ENCODE measurements at places on chromosomes 7 and 10.
A peak's percentile ranks its signal among the peaks of the same experiment; 100 is the strongest.

DNA sequence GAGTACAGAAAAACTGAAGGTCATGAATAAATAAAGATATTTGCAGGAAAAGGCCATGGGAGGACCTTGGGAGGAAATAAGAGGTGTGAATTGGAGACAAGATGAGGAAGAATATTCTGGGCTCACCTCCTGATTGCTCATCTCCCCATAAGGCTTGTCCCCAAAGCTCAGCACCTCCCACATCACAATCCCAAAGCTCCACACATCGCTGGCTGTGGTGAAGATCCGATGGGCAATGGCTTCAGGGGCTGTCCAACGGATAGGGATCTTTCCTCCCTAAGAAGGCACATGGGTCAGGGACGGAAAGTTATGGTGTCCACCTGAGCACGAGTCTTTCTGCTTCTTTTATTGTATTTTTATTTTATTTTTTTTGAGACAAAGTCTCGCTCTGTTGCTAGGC, 12.9 kb downstream of the ZYX start:
- DNase-seq: no peak

DNA sequence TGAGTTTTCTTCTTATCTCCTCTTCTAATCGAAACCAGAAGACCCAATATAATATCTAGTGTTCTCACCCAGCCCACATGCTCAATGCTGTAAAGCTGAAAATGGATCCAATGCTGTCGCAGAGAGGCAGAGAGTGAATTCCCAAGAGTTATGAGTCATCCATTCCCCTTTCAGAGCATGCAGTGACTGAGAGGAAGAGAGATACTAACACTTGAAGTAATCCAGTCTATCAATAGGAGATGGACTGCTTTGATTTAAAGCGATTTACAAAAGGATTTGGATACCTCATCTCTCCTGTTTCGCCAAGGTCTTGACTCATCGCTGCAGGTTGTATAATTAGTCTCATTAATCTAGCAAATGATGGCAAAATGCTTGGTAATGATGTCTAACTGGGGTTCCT, 41.5 kb upstream of the PRKCQ start:
- DNase-seq: no peak

GRCh38 chr7:51705701-51706100, 389.1 kb upstream of the COBL start:
- DNase-seq: no peak

DNA sequence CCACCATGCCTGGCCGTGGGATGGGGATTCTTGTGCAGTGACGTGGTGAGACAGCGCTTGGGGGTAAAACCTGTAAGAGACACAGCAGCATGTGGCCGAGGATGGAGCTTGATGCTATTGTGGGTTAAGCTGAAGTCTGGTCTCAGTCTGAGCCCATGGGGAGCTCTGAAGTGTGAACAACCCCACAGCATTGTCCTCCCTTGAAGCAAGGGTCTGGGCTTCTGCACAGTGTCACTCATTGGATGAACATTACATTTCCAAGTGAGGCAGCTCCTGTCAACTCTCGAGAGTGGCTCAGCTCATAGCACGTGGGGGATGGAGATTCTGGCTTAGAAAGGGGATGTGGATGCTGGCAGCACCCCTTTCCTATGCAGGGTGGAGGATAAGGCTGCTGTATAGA, 32.2 kb upstream of the ZNF438 start:
- no peak for DNase-seq

DNA sequence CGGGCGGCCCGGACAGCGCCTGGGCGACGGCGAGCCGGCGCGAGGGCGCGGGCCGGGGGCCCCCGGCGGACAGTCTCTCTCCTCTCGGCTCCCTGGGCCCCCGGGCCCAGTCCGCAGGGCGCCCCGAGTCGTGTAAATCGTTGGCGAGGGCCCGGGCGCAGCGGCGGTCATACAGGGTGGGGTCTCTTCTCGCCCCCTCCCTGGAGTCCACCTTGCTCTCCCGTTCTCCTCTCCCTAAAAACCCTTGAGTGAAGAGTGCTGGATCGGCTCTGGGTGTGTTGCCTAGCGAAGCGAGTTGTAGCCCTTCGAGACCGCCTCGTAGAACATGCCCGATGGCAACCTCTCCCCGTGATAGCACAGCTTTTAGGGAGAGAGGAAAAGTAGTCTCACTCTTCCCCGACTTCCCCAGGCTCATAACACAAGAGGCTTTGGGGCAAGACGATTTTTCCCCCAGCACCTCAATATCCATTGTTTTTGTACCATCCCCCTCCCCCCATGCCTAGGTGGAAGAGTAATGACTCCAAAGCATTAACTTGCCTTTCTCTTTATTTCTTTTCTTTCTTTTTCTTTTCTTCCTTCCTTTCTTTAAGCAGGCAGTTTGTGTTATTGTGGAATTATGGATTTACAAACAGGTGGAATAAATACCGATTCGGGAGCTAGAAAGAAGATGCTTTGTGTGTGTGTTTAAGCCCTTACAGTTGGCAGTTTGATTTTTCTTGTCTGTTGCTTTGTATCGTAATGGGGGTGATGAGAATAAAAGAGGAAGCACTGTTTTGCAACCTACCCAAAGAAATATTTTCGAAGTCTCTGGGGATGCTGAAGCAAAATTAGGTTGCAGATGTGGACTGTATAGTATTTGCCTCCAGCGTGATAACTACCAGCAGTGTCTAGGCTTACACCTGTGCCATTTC, 822 bp downstream of the SHOC2 start:
- DNase-seq: no peak

GRCh38 chr10:123269675-123270074, 115.5 kb downstream of the BUB3 start:
- DNase-seq: no peak

GRCh38 chr7:40604601-40605438, 470.0 kb downstream of the SUGCT start:
- no peak for DNase-seq

- DNase-seq: no peak
Measured at GRCh38 chr7:26127411-26127810, 24.6 kb upstream of the NFE2L3 start.

GRCh38 chr7:7099584-7100014, 82.7 kb upstream of the C1GALT1 start:
- DNase-seq: no peak

DNA sequence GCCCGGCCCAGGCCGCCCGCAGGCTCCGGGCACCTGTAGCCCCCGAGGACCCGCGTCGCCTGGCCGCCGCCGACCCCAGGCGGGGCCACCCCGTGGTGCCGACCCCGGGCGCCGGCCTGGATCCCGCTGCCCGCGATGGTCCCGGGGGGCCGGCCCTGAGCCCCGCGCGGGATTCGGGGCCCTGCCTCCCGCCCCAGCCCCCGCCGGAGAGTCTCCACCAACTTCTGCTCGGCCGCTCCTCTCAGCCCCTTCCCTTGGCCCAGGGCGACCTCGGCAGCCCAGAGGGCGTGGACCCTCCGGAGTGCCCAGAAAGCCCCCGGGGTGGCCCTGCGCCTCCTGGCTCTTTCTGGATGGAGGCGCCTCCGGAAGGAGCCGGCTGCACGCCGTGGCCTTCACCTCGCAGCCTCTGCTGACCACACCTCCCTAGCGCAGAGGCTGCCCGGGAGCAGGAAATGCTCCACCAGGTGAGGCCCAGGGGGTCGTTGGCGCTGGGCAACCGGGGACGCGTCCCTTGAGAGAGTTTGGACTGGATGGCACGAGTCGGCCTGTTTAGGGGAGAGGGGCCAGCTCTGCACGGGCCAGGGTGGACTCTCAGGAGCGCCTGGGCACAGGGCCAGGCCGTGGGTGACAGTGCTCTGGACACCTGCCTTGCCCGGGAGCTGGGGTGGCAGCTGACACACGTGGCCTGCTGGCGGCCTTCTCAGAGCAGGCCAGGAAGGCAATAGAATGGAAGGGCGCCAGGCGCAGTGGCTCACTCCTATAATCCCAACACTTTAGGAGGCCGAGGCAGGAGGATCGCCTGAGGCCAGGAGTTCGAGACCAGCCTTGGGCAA, 529 bp downstream of the ZNF853 start:
- DNase-seq: no peak

DNA sequence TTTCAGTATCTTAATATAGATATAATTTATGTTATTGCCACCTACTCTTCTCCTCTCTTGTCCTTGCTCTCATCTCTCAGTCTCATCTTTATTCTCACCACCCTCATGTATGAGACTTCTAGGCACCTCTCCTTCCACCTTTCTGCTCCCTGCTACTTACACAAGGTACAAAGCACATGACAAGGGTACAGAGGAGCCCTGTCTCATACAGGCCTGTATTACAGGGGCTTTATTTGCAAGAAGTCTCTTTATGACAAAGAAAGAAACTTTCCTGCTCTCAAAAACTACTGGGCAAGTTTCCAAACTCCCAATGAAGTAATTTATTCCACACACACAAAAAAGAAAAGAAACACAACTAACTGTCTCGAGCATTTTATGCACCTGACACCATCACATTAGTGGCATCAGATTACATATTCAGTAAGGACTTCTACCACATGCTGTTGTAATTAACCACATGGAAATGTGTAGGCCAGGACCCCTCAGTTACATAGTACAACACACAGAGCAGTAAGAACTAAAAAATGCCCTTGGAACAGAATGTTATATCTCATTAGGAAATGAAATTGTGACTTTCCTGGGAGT, 253.1 kb downstream of the FZD1 start:
- DNase-seq: no peak

DNA sequence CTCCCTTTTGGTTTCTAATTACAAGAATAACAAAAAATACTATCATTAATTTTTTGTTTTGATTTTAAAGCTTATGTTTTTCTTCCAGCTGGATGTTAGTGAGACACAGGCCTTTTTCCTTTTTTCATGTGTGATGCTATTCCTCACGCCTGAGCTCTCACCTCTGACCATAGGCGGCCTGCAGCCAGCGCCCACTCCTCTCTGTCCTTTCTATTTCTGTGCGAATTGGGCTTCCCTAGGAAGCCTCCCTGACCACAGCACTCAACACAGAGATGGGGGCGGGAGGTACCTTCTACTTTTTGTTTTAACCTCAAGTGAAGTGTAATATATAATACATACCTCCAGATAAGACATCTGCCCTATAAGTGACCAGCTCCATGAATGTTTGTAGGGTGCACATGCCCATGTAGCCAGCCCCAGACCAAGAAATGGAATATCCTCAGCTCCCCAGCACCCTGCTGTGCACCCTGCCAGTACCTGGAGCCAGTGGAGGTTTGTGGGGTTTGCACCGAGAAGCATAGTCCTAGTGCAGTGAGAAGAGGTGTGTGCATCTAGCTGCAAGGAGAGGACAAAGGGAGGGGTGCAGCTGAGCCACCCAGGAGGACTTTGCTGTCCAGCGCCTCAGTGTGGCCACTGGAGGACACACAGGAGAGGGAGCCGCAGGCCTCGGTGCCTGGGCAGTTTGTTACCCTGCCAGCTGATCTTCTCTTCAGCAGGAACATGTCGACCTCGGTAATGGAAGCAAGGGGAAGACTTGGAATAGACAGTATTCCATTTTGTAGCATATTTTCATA, 38.5 kb downstream of the BNIP3 start:
- no peak for DNase-seq

DNA sequence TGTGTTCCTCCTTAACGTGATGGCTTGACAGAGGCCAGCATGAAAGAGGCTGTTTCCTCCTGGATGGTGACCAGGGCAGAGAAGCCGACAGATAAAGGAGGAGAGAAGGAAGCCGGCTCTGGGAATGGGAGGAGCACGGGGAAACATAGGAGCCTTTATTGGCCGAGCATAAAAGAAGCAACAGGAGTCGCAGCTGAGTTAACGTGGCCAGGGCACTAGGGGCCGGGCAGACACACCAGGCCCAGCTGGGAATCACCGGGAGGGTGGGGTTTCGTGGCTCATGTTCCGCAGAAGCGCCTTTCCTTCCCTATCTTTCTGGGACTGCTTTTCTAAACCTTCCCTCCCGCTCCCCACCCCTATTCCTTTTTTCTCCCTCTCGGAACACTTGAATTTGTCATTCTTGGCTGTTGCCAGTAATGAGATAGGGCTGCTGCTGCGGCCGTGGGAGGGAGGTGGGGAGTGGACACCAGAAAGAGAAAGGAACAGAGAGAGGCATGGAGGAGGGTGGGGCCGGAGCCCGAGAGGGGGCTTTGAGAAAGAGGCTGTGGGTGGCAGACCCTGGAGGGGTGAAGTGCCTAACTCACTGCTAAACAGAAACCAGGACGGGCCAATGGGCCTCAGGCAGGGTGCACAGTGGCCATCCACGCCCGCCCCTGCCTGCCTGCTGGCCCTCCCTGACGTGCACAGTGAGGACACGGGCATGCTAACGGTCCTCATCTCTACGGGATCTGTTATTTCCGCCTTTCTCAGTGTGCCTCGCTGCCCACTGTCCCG, 65.2 kb downstream of the COL13A1 start:
- DNase-seq: no peak

GRCh38 chr10:63896992-63897391, 375.8 kb downstream of the REEP3 start:
- DNase-seq: no peak

- DNase-seq: peak; percentile 1
Measured at GRCh38 chr7:95246831-95247370, 77.4 kb downstream of the PON1 start.

GRCh38 chr7:139570119-139570518, 46.6 kb downstream of the CLEC2L start:
- DNase-seq: no peak

GRCh38 chr7:134966691-134967090, 19.6 kb upstream of the AGBL3 start:
- no peak for DNase-seq

Data from stimulated activated CD4-positive, alpha-beta T cell treated with anti-CD3 and anti-CD28 coated beads, Interleukin-15, amount 100 ng/mL, for 48 hours (primary cell).